Foreskin keratinocyte (primary cell): ENCODE measurements at places on chromosomes 1 and 21.

GRCh38 chr1:214491468-214492146 is 59.8 kb downstream of the PTPN14 start:
- DNase-seq = no peak

DNA sequence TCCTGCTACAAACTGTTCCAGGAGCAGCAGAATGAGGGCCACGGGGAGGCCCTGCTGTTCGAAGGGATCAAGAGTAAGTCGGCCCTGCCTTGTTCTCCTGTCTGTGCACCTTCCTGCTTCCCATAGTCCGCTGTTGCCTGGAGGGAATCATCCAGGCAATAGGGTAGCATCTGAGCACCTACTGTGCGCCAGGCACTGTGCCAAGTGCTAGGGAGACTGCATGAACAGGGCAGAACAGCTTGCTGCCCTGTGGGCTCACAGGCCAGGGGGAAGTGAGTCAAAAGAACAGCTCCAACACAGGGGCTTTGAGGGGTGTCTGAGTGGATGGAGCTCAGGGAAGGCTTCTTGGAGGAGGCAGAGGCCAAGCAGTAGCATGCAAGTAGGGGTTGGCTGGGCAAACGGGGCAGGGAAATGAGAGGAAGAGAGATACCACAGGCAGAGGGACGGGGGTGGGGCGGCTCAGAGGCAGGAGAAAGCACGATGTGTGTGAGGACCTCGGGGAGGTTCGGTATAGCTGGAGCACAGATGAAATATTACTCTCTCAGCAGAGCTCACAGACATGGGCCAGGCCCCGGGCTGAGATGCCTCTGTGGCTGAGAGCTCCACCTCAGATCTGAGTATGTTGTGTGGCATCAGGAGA is 15.5 kb upstream of the PADI6 start:
- DNase-seq = no peak

GRCh38 chr1:19465123-19465522 is 20.2 kb downstream of the CAPZB start:
- no peak for DNase-seq

DNA sequence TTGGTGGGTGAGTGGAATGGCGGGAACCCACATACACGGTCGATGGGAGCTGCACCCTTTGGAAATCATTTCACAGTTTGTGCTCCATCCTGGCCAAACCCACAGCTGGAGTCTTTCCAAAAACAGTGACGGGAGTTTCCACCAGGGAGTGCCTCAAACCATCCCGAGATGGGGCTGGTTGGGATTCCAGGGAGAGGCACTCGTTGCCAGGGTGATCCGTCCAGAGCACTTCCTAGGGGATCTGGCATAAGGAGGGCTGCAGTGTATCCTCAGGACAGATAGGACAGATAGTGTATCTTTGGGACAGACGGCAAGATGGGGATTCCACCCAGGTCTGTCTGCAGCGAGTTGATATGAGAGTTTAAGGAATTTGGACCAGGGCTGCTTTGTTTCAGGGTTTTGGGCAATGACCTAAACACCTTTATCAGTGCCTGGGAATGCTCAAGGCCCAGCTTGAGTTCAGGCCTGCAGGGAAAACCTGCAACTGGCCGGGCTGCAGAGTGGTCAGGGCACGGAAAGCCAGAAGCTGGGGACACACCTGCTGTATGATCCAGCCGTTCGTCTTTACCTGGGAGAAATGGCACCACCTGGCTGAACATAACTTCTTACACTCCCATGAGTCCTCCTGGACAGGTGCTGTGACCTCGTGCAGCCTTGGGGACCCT is 3.4 kb upstream of the POFUT2 start:
- DNase-seq = peak; percentile 20

- DNase-seq = no peak
Measured at GRCh38 chr1:1433804-1434130, 1.7 kb upstream of the VWA1 start.

DNA sequence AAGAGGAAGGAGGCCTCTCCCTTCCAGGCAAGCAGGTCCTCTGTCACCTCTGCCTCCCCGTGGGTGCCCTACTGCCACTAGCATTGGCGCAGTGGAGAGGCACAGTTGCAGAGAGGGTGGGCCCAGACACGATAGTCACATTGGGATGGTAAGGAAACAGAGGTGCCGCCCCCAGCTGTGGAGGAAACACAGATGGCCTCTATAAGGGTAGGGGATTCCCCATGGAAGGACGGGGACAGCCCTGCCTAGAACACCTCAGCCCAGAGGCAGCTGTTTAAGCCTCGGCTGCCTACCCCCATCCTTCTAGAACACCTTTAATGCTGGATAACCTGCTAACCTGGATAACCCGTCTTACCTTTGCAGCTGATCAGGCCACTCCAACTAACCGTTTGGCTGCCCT is 65.7 kb upstream of the CNTN2 start:
- no peak for DNase-seq

- no peak for DNase-seq
Measured at GRCh38 chr1:118190561-118190960, 5.5 kb upstream of the SPAG17 start.

GRCh38 chr21:44057960-44058651 is 46.0 kb downstream of the TRAPPC10 start:
- no peak for DNase-seq

GRCh38 chr1:46102769-46103476 is 29.5 kb downstream of the PIK3R3 start:
- peak; percentile 16 for DNase-seq

- no peak for DNase-seq
Measured at GRCh38 chr1:29804181-29804899, 568.0 kb downstream of the PTPRU start.

DNA sequence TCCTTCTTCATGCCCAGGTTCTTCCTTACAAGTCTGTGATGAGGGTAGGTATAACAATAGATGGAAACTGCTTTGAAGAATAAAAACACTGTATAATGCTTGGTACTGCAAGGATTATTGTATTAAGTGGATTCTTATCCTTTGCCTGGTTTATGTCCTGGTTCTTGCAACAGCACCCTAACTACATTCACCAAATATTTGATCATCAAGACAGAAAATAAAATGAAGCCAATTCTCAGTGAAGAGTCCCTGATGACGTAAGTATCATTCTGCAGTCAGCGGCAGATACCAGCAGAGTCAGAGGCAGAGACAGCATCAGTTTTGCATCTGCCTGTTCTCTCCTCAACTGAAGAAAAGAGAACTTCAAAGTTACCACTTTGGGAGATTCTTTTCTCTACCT is 19.7 kb downstream of the ARHGEF11 start:
- DNase-seq = no peak

DNA sequence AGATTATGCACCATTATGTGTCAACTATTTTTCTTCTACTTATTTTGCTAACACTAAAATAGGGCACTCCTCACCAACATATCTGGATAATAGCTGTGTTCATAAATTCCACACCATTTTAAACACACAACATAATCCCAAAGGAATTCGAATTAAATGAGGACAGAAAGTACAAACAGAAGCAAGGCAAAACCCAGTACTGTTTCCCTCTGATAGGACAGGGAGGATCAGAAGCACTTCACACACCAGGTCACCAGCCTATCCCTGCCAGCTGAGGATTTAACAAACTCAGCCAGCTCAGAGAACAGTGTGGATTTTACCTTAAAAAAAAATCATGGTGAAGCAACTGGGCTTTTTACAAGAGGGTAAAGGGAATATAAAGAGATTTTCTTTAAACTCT is 20.0 kb downstream of the CRYZ start:
- no peak for DNase-seq

DNA sequence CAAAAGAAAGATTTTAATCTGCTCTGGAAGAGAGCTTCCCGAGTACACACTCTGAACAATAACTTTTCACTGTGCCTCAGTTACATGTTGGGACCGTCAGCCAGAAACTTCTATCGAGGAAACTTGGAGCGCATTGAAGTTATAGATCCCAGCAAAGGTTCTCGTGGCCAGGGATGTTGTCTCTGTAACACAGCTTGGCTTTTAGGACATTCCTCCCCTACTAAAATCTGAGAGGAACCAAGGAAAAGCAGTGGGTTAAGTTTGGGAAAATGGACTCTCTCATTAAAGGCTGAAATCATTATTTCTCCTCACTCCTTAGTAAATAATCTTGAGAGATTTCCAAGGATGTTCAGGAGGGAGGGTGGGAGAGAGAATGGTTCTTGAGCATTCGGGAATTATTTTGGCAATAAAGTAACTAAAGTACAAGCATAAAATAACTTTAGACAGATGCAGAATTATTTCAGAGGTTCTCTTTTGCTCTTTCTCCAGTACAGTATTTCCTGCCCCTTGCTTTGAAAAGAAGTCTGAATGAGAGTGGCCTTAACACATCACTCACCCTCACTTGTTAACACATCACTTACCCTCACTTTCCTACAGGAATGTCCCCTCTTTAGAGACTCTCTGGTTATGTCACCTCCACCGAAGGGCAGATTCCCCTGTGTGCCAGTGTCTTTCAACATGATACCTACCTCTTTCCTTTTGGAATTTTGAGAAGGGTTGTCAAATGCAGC is 1.8 kb upstream of the NFIA start:
- DNase-seq = no peak

GRCh38 chr1:239806897-239807296 is 284.8 kb upstream of the FMN2 start:
- no peak for DNase-seq

GRCh38 chr1:110034040-110034450 is 379 bp upstream of the STRIP1 start:
- no peak for DNase-seq
